ENCODE measurements at places on chromosomes 6 and 20. TPM values are rescaled to one million over a fixed set of nuclear protein-coding genes. Genes with fewer than 3 reads are reported as not detected.

SPTLC3 gene
- 42.0 TPM for polyA plus RNA-seq

C2 gene
- polyA plus RNA-seq: 9.3 TPM

SYCP2 gene
- 4.2 TPM for polyA plus RNA-seq

CTAGE9 gene
- polyA plus RNA-seq: 0.73 TPM

OR14J1 gene
- polyA plus RNA-seq: not detected

MTFR2 gene
- 2.4 TPM for polyA plus RNA-seq

MCCD1 gene
- not detected for polyA plus RNA-seq

SCUBE3 gene
- polyA plus RNA-seq: 3.3 TPM

SCRT2 gene
- 0.01 TPM for polyA plus RNA-seq

UBD gene
- polyA plus RNA-seq: 8.1 TPM

CCND3 gene
- polyA plus RNA-seq: 53.6 TPM

DNA sequence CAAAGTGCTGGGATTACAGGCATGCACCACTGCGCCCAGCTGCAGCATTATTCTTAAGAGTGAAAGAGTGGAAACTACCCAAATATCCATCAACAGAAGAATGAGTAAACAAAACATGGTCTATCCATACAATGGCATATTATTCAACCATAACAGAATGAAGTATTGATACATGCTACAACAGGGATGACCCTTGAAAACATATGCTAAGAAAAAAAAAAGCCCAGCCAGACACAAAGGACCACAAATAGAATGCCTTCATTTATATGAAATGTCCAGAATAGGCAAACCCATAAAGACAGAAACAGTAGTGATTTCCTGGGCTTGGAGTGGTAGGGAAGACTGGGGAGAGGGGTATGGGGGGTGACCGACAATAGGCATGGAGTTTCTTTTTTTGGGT is 7.1 kb downstream of the TUBB2B start:
- no peak for DNase-seq
- peaks cover 11% of the 10 kb centered on the region for H3K27me3 ChIP-seq
- H3K4me3 ChIP-seq: no peak overlapping the region
- no peaks in the 10 kb centered on the region for H3K4me1 ChIP-seq

DNA sequence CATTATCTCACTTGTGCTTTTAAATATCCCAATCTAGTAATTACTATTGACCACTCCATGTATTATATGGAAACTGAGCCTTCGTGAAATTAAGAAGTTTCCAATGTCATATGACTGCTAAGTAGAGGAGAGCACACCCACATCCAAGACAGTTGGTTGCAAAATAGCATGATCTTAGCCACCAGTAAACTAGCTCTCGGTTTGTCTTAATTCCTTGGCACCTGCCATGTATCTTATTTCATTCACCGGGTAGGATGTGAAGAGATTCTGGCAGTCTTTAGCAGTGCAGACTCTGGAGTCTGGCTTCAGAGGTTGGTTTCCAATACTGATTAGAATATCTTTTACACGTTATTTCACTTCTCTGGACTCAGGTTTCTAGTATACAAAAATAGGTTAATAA is 270.3 kb downstream of the LAMA2 start:
- DNase-seq: no peak
- no peaks in the 10 kb centered on the region for H3K4me1 ChIP-seq

DNA sequence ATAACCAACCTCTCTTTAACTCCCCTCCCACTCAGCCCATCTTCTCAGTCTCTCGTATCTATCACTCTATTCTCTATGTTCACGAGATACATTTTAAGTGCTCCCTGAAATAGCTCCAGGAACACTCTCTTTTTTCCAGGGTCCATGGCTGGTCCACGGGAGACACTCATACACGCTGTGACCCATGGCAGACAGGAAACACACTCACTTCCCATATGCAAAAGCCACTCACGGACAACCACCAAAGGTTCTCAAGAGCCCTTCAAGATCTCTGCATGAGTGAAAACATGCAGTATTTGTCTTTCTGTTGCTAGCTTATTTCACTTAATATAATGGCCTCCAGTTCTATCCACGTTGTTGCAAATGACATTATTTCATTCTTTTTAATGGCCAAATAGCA is 71.4 kb upstream of the PCSK2 start:
- H3K4me3 ChIP-seq: no peak overlapping the region
- H3K4me1 ChIP-seq: no peaks in the 10 kb centered on the region
- DNase-seq: no peak
- no peaks in the 10 kb centered on the region for H3K36me3 ChIP-seq
- no peak overlapping the region for H3K27ac ChIP-seq

- H3K4me3 ChIP-seq: no peak overlapping the region
- H3K27me3 ChIP-seq: no peaks in the 10 kb centered on the region
- H3K27ac ChIP-seq: no peak overlapping the region
- H3K4me1 ChIP-seq: no peaks in the 10 kb centered on the region
These were observed 5.5 kb upstream of the OOEP start for GRCh38 chr6:73375216-73375615.

DNA sequence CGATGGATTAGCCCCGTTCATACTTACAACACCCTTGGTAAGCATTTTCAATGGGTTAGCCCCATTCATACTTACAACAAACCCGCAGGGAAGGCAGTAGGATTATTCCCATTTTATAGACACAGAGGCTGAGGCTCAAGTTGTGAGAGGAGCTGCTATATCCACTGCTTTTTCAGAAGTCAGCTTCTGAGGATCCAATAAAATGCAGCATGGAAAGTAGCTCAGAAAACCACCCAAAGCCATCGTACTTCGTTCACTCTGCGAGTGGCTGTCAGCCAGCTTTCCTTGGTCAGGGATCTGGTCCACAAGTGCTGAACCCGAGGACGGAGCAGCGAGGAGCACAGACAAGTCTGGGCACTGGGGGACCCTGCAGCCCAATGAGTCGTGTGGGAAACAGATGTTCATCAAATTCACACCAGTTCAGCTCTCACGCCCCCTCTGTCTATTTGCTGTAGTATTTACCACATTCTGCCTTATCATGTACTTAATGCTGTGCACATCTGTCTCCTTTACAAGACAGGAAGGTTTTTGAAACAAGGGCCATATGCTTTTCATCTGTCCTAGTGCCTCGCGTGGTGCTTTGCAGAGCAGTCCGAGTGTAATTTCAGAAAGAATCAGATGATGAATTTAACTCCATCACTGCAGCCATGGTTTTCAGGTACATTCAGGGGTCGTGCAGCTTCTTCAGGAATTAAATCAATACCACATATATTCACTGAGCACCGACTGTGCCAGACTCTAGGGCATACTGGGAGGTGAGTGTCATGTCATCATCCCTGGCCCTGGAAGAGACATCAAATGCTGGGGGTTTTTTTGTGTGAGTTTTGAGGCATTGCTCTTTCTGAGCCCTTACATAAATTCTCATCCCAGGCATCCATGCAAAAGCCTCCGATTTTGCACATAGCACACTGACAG is 256.9 kb downstream of the CDH26 start:
- H3K27me3 ChIP-seq: no peaks in the 10 kb centered on the region
- H3K27ac ChIP-seq: no peak overlapping the region
- DNase-seq: no peak
- H3K4me3 ChIP-seq: no peak overlapping the region
- H3K4me1 ChIP-seq: no peaks in the 10 kb centered on the region

GRCh38 chr20:5160882-5161281 is 34.1 kb downstream of the CDS2 start:
- H3K4me1 ChIP-seq: peaks cover 2% of the 10 kb centered on the region
- no peak overlapping the region for H3K4me3 ChIP-seq
- H3K36me3 ChIP-seq: no peaks in the 10 kb centered on the region
- no peak for DNase-seq
- no peak overlapping the region for H3K27ac ChIP-seq
- no peaks in the 10 kb centered on the region for H3K27me3 ChIP-seq

DNA sequence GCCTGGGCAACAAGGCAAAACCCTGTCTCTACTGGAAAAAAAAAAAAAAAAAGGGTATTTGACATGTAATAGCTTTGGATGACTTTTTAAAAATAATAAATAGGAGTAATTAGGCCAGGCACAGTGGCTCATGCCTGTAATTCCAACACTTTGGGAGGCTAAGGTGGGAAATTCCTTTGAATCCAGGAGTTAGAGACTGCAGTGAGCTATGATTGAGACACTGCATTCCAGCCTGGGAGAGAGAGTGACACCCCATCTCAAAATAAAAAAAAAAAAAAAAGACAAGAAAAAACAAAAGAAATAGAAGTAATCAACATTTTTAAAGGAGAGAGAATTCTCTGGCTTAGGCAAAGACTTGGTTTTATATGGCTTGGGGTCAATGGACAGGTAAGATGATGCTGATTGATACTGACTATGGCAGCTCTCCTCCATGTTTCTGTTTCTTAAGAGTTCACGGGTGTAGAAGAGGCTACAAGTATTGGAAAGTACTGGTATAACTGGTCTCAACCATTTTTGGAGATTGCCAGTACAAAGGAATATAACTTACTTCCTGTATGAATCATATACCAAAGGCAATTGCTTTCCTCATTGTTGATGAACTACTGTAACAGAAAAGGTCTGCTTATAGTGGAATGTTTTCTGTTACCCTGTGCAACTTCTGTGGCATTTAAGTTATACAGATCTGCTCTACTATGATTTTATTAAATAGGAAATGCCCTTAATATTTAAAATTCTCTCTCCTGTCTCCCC is 10.1 kb downstream of the MAP3K5 start:
- no peak for DNase-seq
- no peak overlapping the region for H3K4me3 ChIP-seq
- no peak overlapping the region for H3K27ac ChIP-seq
- peaks cover 4% of the 10 kb centered on the region for H3K4me1 ChIP-seq
- no peaks in the 10 kb centered on the region for H3K27me3 ChIP-seq

GRCh38 chr6:90508753-90509152 is 78.1 kb downstream of the MAP3K7 start:
- no peaks in the 10 kb centered on the region for H3K4me1 ChIP-seq
- no peak overlapping the region for H3K4me3 ChIP-seq
- H3K27ac ChIP-seq: no peak overlapping the region
- no peak for DNase-seq

DNA sequence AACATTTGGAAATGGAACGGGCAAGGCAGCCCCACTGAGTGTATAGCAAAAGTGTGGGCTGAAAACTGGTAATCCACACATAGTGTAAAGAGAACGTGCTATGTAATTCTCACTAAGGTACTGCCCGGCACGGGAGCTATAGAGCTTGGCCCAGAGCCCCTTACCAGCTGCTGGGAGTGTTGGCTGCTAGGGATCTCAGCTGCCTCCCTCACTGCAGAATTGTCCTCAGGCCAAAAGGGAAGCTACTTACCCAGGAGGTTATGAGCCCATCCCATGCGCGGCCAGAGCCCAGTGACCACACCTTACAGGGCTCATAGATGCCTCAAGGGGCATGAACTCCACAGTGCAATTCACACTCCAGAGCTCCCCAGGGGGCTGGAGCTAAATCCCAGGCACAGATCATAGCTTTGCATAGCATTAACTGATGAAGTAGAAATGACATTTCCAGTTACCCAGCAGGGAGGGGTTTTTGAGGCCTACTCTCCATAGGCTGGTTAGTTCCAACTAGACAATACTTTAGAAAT is 56.8 kb downstream of the LINC00237 start:
- H3K36me3 ChIP-seq: no peaks in the 10 kb centered on the region
- H3K27ac ChIP-seq: no peak overlapping the region
- no peaks in the 10 kb centered on the region for H3K27me3 ChIP-seq
- no peak overlapping the region for H3K4me3 ChIP-seq
- no peak for DNase-seq
- H3K4me1 ChIP-seq: peaks cover 4% of the 10 kb centered on the region

DNA sequence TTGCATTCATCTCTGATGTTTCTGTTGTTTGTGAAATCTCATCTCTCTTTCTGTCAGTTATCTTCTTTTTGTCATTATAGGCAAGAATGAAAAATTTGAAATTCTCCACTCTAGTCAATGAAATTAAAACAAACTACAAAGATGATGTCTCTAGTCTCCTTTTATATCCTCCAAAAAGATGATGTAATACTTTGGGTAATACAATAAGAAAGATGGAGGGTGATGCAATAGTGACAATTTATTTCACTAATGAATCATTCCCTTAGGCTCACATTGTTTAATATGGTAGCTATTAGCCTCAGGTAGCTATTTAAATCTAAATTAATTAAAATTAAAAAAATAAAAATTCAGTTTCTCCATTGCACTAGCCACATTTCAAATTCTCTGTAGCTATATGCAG is 145.4 kb downstream of the UST start:
- DNase-seq: no peak
- no peaks in the 10 kb centered on the region for H3K27me3 ChIP-seq
- no peaks in the 10 kb centered on the region for H3K36me3 ChIP-seq

DNA sequence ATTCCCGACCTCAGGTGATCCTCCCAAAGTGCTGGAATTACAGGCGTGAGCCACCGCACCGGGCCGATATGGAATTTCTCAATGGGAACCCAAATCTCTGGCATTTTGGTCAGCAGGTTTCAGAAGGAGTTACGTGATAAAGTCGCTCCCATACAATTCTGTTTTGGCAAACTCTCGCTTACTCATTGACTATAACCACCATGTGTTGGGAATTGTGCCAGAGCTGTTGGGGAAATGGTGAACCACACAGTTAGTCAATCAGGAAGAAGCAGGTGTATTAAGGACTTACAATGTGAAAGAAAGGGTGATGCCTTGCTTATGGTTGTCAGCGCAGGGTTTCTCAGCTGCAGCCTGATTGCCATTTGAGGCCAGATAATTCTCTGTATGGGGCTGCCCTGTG is 410.5 kb downstream of the QKI start:
- H3K27ac ChIP-seq: no peak overlapping the region
- no peaks in the 10 kb centered on the region for H3K4me1 ChIP-seq
- H3K36me3 ChIP-seq: no peaks in the 10 kb centered on the region
- no peaks in the 10 kb centered on the region for H3K27me3 ChIP-seq

DNA sequence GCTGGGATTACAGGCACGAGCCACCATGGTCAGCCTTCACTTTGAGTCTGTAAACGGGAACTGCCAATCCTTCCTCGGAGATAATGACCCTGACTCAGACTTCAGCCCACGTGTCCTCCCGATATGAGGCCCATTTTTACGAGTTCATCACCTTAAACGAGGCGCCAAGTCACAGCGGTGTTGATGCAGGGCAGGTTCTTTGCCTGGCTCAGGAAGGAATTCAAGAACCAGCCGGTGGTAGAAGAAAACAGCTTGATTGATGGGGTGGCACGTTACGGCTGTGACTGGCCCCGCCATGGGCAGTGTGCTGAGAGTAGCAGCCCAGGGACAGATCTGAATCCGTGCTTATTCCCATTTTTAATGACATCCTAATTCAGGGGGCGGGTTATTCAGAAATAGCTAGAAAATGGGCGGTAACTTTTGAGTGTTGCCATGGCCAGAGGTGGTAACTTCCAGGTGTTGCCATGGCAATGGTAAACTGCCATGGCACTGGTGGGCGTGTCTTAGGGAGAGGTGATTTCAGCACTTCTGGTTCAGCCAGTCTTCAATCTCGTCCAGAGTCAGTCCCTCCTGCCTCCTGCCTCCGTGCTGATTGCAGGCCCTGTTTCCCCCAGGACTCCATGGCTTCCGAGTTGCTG is 9.1 kb upstream of the MAP1LC3A start:
- no peak for DNase-seq
- H3K4me1 ChIP-seq: peaks cover 5% of the 10 kb centered on the region
- no peaks in the 10 kb centered on the region for H3K27me3 ChIP-seq
- peaks cover 3% of the 10 kb centered on the region for H3K36me3 ChIP-seq
- no peak overlapping the region for H3K4me3 ChIP-seq

- H3K36me3 ChIP-seq: no peaks in the 10 kb centered on the region
- peaks cover 2% of the 10 kb centered on the region for H3K27me3 ChIP-seq
- no peaks in the 10 kb centered on the region for H3K4me1 ChIP-seq
- no peak overlapping the region for H3K27ac ChIP-seq
These were observed 41.0 kb downstream of the ANGPT4 start for GRCh38 chr20:875115-875514.

GRCh38 chr20:46228670-46229069 is 79.6 kb downstream of the CDH22 start:
- no peaks in the 10 kb centered on the region for H3K4me1 ChIP-seq
- no peak overlapping the region for H3K4me3 ChIP-seq
- H3K27ac ChIP-seq: no peak overlapping the region
- no peaks in the 10 kb centered on the region for H3K36me3 ChIP-seq
